ENCODE measurements at places on chromosomes 5 and 9.

GRCh38 chr5:54872810-54873209 lies 112.6 kb downstream of the ESM1 start:
- DNase-seq = no peak

- DNase-seq = no peak
These were observed 54.4 kb upstream of the EXOC3 start for GRCh38 chr5:388266-389196.

DNA sequence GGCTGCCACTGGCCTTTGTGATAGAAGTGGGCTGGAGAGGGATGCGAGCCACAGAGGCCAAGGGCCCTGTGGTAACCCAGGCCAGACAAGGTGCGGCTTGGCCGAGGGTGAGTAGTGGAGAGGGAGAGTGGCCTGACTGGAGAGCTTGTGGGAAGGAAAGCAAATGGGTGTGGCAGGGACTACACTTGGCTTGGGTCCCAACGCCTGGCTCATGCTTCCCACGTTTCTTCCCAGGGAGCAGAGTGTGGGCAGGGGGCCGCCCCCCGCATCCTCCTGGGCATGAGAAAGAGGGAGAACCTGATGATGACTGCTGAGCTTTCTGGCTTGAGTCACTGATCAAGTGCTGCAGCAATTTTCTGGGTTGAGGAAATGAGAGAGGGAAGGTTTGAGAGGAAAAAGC lies 95.7 kb downstream of the ANKH start:
- DNase-seq = no peak

GRCh38 chr5:33973271-33973670 lies 11.2 kb downstream of the SLC45A2 start:
- DNase-seq = no peak

DNA sequence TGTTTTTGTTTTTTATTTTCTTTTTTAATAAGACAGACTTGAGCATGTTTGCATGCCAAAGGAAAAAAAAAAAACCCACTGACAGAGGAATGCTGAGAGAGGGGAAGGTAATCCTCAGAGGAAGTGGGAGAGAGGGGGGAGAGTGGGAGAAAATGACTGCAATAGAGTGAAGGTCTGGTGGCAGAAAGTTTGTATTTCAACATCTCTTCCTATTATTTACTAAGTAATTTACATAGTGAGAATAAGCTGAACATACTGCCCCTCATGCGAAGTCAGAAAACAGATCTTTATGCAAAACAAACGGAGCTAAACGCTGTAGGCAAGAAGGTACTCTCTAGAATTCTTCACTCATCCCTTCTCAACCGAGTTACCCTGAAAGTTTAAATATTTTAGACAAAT lies 45.0 kb downstream of the ELL2 start:
- DNase-seq = no peak

GRCh38 chr9:7930613-7931012 lies 131.0 kb upstream of the DMAC1 start:
- no peak for DNase-seq

- no peak for DNase-seq
These were observed 281.9 kb downstream of the TENT4A start for GRCh38 chr5:6995115-6995514.

DNA sequence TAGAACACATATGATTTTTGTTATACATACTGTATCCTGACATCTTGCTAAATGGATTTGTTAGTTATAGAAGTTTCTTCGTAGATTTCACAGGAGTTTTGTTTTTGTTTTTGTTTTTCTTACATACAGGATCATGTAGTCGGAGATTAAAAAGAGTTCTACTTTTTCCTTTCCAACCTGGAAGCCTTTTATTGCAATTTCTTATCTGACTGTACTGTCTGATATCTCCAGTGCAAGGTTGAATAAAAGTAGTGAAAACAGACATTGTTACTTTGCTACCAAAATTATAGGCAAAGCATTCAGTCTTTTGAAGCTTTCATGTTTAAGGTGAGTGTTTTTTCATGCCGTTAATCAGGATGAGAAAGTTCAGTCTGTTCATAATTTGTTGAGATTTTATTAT lies 117.4 kb upstream of the PRSS3 start:
- DNase-seq = no peak

All from NCI-H2107 (cell line).